ENCODE measurements at places on chromosomes 1 and 21.

DNA sequence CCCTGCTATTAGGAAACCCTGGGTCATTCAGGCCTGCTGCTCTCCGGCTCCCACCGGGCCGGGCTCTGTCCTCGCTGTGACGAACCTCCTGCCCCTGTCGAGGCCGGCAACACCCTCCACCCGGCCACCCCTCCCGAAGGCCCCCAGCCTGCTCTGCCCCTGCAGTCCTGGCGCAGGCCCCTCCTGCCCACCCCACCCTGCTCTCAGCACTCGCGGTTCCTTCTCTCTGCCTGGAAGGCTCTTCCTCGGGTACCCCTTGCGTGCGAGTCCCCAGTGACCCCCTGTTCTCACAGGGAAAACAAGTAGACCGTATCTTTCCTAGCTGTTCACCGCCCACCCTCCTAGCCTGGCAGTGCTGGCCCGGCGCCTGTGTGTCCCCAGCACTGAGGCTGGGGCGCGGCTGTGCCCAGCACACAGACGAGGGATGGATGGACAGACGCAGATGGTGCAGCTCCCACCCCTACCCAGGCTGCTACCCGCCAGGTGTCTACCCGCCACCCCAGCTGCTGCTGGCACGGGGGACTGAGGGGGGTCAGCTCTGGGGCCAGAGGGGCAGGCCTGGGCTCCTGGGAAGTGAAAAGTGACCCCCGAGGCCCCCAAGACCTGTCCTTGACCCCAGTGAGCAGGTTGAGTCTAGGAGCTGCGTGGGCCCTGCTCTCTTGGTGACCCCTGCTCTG is 3.1 kb upstream of the VWA1 start:
- DNase-seq = no peak

DNA sequence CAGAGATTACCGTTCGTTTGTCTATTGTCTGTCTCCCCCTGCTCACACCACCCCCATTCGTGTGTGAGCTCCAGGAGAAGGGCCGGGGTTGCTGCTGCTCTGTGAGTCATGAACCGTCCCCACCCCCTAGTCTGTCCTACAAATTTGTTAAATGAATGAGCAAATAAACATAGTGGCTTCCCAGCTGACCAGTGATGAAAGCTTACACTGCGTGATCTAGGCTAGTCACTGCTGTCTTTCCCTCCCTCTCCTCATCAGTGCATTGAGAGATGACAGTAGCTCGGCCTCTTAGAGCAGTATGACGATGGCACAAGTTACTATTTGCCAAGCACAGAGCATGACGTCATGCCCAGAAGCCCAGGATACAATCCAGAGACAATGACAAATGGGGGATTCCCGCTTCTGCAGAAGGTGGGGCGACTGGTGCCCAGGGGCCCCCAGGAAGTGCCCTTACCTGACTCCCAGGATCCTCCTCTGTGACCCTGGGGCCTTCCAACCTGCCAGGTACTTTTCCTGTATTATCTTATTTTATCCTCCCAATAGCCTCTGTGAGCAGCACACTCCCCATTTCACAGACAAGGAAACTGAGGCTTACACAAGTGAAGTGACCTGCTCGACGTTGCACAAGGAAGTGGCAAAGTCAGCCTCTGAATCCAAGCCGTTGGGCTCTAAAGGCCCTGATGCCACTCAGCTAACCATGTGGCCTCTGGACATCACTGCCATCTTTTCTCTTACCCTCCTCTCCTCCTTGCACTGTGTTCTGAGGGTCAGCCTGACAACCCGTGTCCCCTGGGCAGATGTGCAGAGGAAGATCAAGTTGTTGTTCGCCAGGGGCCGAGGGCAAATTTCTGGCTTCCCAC is 8.6 kb upstream of the EPHA2 start:
- DNase-seq = no peak

GRCh38 chr1:36034692-36035091 is 49.2 kb upstream of the TEKT2 start:
- DNase-seq = no peak

- DNase-seq = no peak
These were observed 68.6 kb downstream of the GNG12 start for GRCh38 chr1:67764633-67765032.

- no peak for DNase-seq
These were observed 59.9 kb upstream of the CNTN2 start for GRCh38 chr1:204983136-204983535.

DNA sequence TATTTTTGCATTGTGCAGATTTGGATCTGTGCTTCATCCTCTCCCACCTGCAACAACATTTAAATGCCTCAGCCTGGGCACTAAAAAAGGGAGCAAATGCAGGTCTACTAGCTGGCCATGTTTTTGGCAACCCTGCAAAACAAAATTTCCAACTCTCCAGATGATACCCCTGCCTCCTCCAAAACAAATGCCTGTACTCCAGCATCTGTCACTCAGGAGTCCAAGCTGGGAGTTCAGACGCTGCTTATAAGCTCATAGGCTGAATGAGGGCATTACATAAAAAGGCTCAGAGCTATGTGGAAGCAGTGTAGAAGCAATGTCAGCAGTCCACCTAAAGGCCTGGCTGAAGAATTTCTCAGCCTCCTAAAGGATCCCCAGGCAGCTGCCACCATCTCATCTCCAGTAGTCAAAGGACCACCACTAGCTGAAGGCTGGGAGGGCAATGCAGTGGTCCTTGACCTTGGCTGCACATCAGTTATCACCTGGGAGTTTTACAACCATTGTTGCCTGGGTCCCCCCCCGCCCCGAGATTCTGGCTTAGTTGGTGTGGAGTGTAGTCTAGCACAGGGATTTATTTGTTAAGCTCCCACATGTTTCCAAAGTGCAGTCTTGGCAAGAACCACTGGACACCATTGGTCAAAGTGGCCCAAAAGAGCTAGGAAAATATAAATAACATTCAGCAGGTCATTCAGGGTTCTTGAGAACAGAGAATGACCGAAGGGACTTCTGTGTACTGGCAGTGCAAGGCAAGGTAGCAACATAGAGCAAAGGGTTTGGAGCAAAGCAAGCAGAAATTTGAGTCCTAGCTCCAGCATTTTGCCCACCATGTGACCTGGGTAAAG is 57.2 kb downstream of the ITPKB start:
- DNase-seq = no peak

DNA sequence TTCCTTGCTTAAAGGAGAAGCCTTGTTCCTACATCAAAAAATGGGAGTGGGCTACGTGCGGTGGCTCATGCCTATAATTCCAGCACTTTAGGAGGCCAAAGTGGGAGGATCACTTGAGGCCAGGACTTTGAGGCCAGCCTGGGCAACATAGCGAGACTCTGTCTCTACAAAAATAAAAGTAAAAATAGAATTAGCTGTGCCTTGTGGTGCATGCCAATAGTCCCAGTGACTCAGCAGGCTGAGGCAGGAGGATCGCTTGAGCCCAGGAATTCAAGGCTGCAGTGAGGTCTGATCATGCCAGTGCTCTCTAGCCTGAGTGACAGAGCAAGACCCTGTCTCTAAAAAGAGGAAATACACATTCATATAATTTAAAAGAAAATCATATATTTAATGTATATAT is 127.1 kb downstream of the C1orf21 start:
- no peak for DNase-seq

DNA sequence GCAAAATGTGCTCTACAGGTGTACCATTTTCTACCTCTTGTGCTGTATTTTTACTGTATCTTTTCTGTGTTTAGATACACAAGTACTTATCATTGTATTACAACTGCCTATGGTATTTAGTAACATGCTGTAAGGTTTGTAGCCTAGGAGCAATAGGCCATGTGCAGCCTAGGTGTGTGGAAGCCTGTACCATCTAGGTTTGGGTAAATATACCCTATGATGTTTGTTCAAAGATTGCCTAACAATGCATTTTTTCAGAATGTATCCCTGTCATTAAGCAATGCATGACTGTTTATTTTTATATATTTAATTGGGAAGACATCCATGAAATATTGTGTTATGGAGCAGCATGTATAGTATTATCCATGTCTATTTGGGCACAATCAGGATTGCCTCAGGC is 11.0 kb downstream of the ETV3L start:
- DNase-seq = no peak

- DNase-seq = no peak
These were observed 282.4 kb downstream of the ZNF326 start for GRCh38 chr1:90277270-90277669.

DNA sequence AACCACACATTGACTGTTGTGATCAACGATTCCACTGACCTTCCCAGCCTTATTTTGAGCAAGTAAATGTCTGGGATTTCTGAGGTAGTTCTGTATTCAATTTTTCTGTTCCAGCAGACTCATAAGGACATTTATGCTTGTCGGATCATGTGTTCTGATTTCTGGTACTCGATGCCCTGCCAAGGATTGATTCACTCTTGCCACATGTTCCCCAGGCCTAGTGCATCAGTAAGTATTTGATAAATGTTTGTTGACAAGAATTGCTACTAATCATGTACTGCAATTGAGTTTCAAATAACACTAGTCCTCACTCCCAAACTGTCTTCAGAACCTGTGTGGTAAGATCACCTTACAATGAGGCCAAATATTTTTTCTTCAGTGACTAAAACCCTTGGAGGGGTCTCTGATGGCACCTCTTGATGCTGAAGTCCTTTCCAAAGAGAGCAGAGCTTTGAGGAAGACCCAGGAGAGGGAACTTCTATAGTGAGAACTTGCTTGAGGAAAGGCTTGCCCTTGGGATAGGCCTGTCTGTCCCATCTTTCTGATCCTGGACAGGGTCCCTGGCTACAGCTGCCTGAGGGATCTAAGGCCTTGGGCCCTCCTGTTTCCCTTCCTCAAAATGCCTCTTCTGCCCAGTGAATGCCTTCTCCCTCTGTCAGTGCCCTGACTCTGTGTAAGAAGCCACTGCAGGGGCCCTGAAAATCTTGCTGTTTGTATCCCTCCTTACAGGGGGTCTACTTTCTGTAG is 115.8 kb upstream of the FAM78B start:
- no peak for DNase-seq

DNA sequence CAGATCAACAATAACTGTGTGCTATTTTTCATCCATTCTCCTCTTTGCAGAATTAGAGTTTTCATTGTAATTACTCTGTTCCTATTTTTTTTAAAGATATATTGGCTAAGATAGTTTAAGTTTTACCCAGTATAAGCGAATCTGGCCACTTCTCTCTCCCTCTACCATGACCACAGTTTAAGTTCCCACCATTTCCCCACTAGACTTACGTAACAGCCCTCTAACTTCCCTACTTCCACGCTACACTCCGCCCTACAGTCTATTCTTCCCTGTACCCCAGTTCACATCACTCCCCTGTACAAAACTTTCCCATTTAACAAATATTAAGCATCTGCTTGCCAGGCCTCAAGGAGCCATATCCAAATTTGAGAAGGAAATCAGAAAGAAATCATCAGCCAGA is 16.5 kb downstream of the CTSK start:
- no peak for DNase-seq

- no peak for DNase-seq
These were observed 26.1 kb upstream of the GTF2B start for GRCh38 chr1:88917321-88918025.

DNA sequence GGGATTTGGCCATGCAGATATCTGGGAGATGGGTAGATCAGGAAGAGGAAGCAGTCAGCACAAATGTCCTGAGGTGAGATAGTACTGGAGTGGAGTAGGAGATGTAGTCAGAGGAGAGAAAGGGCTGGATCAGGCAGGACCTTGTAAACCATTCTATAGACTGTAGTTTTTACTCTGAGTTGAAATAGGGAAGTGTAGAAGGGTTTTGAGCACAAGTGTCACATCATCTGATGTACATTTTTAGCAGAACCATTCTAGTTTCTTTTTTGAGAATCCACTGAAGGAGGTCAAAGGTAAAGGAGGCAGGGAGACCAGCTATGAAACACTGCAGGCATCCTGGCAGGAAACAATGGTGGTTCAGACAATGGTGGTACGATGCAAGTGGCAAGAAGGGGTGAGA is 194.6 kb upstream of the RRP15 start:
- DNase-seq = no peak

DNA sequence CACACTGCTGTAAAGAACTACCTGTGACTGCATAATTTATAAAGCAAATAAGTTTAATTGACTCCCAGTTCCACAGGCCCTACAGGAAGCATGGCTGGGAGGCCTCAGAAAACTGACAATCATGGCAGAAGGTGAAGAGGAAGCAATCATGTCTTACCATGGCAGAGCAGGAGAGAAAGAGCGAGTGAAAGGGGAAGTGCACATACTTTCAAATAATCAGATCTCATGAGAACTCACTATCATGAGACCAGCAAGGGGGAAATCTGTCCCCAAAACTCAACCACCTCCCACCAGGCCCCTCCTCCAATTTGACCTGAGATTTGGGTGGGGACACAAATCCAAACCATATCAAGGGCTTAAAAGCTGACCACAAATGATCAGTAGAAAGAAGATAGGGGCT is 493.2 kb downstream of the PTPRC start:
- DNase-seq = no peak

Measured in GM12878 (cell line).